ENCODE measurements at places on chromosomes 3 and 15.

DNA sequence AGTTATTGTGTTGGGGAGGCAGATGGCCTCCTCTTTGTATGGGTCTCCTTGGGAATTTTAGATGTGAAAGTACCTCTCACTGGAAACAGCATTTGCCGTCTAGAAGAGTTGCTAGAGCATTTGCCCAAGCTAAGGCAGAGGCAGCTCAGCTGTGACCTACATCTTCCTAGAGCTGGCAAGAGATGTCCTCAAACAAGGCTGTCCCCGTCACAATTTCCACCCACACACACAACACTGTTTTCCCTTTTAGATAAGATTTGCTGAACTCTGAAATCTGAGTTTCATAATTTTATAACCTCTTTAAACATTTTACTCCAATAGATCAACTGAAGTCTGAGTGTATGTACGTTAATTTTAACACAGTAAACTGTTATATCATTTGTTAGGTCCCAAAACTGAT, 352.6 kb downstream of the EPHB1 start:
- DNase-seq: no peak

GRCh38 chr15:47129033-47129432, 588.3 kb upstream of the SEMA6D start:
- no peak for DNase-seq

GRCh38 chr15:80594091-80594889, 100.8 kb upstream of the ABHD17C start:
- DNase-seq: no peak

DNA sequence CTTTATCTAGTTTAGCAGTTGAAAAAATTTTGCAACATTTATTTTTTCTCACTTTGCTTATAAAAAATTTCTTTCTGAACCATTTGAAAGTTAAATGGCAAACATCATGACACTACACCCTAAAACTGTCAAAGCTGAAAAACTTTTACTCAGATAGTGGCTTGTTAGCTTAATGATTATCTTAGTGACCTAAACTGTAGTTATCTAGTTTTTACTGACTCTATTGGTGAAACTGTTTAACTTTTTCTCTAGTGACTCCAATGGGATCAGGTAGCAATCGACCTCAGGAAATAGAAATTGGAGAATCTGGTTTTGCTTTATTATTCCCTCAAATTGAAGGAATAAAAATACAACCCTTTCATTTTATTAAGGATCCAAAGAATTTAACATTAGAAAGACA, 13.3 kb downstream of the FBXO22 start:
- DNase-seq: no peak

DNA sequence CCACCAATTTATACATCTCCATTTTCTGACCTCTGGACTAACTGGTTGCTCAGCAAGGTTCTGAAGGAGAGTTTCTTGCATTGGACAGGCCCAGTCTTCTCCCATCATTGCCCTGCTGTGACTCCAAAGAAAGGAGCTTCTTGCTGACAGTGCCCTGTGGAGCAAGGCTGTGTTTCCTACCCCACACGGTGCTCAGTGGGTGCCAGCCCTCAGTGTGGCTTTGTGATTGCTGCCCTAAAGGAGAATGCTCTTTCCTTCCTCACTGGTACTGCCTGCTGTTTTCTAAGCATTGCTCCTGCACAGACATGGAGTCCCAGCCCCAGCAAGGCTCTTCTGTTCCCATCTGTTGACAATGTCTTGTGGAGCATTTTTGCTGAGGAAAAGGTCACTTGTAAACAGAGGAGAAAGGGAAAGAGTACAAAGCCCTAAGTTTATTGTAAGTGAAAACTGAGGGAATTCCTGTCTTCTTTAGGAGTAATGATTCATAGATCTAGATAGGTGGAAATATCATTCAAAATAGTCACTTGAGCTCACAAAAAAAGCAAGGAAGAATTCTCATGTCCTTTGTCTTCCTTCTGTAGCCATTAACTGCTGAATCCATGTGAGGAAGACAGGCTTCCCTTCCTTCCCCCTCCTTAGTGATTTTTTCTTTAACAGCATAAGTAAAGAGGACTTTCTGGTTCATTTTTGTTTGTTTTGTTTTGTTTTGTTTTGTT, 62.9 kb downstream of the HMG20A start:
- DNase-seq: no peak

DNA sequence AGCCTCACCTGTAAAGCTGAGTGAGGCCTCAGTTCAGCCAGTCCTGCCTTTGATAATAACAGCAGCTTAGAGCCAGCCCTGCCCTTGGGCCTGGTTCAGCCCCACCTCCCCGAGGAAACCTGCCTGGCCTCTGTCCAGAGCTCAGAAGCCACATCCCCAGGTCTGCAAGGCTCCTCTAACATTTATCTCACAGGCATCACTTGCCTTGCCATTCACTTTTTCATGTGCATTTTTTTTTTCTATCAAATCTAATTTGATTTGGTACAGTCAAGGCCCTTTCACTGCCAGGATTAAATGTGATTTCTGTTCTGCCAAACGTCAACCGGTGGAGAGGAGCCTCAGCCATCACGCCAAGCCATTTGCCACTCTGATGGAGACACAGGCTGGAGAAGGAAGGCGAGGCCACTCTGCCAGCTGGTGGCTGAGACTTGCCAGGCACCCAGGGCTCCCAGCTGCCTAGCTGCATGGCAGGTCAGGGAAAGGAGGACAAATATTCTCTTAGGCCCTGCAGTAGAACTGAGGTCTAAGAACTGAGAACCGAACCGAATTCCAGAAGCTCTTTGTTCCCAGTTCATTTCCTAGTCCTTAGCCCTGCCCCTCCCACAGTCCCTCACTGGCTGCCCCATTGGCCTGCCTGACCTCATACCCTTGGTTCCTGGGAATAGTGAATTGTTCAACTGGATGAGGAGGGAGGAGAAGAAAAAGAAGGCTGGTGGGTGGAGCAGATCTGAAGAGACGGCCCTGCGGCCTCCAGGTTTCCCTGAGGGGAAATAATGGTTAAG, 76.4 kb downstream of the SPSB4 start:
- DNase-seq: no peak

DNA sequence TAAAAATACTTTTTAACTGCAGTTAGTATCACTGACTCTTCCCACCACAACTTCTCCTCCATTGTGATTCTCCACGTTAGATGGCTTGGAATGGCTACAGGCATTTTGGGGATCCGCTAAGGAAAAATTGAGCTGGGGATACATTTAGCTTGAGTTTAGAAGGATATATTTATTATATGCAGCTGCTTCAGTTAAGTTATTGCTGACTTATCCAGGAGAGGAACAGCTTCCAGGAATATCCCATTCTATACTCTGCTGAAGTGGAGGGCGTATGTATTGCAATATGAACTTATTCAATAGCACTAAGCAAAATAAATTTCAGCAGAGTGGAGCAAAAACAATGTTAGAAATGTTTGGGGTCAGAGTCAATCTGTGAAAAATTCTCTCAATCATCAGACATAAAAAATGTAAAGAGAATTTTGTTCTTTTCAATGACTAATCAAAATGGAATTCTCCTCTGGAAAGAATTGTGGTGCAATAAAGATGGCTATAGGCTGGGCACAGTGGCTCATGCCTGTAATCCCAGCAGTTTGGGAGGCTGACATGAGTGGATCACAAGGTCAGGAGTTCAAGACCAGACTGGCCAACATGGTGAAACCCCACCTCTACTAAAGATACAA, 84.7 kb downstream of the NCEH1 start:
- no peak for DNase-seq

- no peak for DNase-seq
Observed at GRCh38 chr15:34619151-34619550, 35.7 kb upstream of the GOLGA8B start.

GRCh38 chr3:165854696-165855095, 17.5 kb upstream of the BCHE start:
- DNase-seq: no peak

DNA sequence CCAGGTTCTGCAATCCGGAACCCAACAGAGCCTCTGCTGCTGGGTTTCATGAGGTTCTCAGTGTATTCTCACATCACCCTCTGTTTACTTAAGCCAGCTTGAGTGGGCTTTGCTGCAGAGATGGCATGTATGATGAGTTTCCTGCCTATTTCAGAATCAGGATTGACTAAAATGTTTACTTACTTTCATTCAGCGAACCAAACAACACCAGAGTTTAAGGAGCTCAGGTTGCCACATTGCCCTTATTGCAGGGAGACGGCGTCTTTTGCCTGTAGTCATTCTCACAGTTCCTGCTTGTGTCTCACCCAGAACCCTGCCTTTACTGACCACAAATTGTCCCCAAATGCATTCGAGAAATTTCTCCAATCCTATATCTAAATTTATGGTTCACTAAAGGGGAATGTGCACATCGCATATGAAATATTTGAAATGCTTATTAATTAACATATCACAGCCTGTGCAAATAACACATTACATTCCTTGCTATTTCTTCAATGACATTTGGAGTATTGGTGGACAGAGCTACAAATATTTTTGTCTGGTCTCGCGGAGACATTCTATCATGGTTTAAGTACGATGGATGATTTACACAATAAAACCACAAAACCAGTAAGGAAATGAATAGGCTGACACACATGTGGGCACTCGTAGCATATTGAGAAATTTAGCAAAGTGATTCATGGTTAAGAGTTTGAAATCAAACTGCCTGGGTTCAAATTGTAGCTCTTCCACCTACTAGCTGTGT, 377.2 kb upstream of the CFAP20DC start:
- DNase-seq: no peak

- DNase-seq: no peak
Observed at GRCh38 chr15:99250494-99250856, 806 bp upstream of the LRRC28 start.

GRCh38 chr3:117104792-117105191, 395.2 kb downstream of the TUSC7 start:
- DNase-seq: no peak

DNA sequence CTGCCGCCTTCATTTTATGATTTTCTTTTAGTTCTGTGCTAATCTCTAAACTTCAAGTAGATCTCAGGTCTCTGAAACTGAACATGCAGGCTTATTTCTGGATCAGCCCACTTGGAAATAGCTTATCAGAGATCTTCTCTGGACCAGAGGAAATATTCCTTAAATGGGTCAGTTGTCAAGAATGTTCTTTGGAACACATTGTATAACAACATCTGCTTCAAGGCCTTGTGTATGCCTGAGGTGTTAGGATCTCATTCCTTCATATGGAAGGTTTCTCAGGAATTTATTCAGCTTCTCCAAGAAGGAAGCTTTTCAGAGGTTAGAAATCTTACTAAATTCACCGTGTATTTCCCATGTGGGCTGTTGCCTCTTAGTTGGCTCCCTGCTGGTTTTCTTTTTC, 47.4 kb downstream of the SYN2 start:
- DNase-seq: no peak

- no peak for DNase-seq
Observed at GRCh38 chr15:68536331-68537095, 42.3 kb upstream of the CORO2B start.

DNA sequence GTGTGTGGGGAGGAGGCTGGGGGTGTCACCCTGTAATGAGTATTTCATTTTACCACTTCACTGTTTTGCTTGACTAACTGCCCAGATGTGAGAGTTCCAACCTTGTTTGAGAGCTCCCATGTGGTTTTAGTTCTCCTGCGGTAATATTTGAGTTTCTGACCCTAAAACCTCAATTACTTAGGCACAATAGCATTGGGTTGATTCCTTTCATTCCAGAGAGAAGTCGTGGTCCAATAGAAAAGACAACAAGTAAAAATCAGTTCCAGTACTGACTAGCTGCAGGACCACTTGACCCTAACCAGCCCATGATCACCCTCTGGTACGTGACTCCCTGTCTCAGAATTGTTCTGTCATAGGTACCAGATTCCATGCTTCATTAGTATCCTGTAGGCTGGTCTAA, 630.4 kb downstream of the CADM2 start:
- DNase-seq: no peak

DNA sequence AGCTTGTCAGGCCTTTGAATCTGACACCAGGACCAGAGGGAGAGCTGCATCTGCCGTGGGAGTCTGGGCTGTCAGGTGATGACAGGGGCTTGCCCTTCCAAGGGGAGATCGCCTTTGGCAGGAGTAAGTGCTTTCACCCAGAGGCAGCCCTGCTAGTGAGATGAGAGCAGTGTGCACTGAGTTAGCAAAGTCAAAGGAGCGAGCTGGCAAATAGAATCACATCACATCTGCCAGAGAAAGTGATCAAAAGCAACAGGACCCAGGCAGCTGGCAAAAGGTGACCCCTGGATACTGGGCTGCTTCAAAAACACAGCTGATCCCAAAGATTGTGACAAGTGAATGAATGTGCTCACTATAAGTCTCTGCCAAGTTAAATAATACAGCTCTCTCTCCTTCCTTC, 36.1 kb upstream of the PYDC2 start:
- no peak for DNase-seq

- DNase-seq: no peak
Observed at GRCh38 chr15:35618260-35619188, 72.6 kb upstream of the DPH6 start.

DNA sequence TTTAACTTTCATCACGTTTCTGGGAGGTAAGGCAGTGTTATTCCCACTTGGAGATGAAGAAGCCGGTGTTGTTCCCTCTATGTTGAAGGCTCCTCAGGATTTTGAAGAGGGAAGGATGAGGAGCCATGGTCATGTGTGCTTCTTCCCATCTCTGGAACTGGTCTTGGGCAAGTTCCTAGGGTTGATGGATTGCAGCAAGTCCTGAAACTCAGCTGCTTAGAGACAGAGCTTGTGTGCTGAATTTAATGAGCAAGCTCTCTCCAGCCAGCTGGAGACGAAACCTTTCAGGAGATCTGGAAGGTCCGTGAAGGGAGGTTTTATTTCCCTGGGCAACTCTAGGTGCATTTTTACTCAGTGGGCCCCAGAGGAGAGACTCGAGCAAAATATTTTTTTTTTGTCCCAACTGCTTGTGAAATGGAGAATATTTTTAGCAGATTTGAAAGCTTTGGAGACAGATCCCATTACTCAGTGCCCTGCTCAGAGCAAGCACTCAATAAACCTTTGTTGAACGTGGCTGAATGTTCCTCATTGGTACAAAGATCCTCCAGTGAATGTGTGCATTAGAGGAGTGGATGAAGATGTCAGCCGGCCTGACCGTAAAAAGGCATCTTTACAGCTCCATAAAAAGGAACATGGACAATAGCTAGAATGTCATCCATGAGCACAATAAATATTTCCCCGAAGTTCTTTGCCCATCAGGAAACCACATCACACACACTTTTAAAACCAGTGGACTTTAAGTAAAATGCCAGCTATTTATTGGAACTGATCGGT, 55.6 kb upstream of the RGMA start:
- DNase-seq: peak; percentile 15

DNA sequence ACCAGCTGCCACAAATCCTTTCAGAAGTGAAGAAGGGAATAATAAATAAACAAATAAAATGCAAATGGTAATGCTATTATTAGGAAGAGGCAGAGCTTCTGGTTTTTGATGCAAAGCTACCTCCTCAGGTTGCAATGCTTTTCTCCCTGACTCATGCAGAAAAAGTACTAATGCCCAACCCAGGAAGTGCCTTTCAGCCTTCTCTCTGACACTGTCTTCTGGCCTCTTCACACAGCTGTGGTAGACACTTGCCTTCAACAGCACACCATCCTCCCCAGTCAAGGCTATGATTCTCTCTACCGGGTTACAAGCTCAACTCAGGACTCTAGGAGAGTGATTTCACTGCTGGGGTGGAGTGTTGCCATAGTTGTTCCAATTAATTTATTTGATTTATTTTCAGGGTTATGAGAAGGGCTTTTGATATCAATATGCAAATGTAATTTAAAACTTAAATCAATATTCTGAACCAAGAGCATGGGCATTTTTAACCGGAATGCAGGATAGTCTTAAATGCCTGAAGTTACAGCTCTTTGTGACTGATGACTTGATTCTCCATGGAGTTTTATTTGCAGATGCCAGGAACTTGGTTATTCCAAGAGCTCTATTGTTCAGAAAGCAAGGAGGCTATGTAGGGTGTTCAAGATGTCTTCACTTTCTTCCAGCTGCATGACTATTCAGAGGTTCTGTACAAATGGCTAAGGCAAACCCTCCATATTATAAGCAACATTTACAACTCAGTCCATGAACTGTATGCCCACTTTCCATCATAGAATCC, 27.1 kb upstream of the GALNT15 start:
- no peak for DNase-seq
